Hypothalamus (tissue), 51 donors: ENCODE measurements at places on chromosomes 12 and 14.

GRCh38 chr14:93716746-93717667 lies 71.3 kb downstream of the PRIMA1 start:
- DNase-seq = no peak

DNA sequence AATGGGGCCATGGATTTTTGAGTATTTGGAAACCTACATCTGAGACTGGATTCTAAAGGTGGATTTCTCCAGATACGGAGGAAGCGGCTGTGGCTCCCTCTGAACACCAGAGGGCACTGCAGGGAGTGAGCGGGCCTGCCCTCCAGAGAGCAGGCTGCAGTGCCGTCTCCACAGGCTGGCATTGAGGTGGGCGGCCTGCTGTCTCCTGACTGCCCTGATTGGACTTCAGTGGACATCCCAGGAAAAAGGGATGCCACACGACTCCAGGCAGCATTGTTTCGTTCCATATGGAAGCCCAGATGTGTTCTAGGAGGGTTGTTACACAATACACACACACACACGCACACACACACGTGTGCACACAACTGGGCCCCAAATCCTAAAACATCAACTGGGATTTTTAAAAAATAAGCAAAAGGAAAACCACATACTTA lies 20.9 kb upstream of the ANO2 start:
- DNase-seq = no peak

DNA sequence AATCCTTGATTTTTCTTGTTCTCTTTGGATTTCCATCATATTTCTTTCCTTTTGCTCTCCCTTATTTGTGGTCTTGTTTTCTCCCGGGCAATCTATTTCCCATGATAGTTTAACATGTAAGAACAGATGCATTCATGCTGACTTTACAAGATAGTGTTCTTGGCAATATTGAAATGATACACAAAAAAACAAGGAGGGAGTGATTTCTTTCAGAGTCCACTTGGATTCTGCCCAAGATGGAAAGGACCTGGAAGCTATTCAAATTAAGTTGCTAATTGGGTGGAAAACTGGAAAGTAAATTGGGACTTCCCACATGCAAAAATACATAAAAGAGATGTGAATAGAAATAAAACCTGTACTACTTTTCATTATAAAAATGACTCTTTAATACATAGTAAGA lies 14.4 kb upstream of the YARS2 start:
- no peak for DNase-seq

GRCh38 chr14:29636870-29637269 lies 290.8 kb downstream of the PRKD1 start:
- no peak for DNase-seq

DNA sequence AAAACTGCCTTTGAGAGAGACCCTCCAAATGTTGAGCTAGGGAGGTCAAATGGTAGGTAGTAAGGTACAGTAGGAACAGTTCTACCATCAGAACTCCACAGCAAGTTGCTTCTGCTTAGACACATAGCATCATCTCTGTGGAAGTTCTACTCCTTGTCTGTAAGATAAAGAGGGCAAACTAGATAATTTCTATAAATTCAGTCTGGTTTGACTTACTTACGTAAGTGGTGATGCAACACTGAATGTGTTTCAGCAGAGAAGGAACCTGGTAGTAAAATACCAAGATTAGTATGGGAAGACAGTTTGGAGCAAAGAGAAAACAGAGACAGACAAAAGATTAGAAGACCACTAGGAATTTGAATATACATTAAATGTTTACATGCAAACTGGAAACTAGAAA lies 42.0 kb downstream of the KITLG start:
- DNase-seq = no peak

DNA sequence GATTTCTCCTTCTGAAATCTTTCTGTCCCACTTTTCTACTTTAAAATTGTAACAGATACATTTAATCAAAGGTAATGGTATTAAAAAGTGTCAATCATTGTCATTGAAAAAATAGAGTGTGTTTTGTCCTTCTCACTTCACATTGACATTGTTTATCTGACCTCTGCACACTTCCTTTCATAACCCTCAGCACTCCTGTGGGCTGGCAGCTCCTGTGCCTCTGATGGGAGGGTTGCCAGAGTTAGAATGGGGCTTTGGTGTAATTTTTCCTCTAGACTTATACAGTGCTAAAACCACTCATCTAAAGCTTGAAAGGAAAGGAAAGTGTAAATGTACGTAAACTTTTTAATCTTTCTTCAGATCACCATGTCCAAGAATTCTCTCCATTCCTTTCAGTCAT lies 23.7 kb downstream of the KCNA1 start:
- DNase-seq = no peak

- DNase-seq = no peak
Observed at GRCh38 chr14:91021991-91022621, 38.3 kb downstream of the RPS6KA5 start.

- no peak for DNase-seq
Observed at GRCh38 chr14:51643140-51643539, 8.6 kb upstream of the FRMD6 start.

GRCh38 chr14:33669111-33669510 lies 281.8 kb downstream of the EGLN3 start:
- DNase-seq = no peak

DNA sequence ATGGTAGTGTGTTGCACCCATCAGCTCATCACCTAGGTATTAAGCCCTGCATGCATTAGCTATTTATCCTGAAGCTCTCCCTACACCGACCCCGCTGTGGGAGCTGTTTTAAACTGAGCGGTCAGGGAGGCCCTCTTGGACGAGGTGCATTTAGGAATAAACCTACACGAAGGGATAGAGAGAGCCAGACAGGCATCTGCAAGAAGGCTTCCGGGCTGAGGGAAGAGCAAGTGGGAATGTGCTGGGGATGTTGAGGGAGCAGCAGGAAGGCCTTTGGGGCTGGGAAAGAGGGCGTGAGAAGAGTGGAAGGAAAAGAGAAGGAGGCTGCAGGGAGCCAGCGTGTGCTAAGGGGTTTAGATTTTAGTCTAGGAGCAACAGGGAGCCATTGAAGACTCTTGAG lies 34.5 kb downstream of the RPH3A start:
- no peak for DNase-seq

- DNase-seq = no peak
Observed at GRCh38 chr14:100544506-100545141, 42.6 kb downstream of the BEGAIN start.

GRCh38 chr14:77023001-77023996 lies 5.2 kb downstream of the IRF2BPL start:
- no peak for DNase-seq

GRCh38 chr14:71690478-71690877 lies 241.8 kb upstream of the RGS6 start:
- no peak for DNase-seq

DNA sequence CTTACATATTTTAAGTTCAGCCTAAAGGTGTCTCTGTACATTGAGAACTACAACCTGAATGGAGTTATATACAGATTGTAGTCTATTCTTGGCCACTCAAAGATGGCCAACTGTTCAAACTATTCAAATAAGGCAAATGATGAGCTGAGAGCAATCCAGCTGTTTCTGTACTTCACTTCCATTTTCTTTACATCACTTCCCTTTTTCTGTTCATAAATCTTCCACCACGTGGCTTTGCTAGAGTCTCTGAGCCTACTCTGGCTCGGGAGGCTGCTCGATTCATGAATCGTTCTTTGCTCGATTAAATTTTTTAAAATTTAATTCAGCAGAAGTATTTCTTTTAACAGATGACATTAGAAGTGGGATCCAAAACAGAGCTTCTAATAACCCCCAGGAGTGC lies 879.7 kb downstream of the GALC start:
- DNase-seq = no peak

DNA sequence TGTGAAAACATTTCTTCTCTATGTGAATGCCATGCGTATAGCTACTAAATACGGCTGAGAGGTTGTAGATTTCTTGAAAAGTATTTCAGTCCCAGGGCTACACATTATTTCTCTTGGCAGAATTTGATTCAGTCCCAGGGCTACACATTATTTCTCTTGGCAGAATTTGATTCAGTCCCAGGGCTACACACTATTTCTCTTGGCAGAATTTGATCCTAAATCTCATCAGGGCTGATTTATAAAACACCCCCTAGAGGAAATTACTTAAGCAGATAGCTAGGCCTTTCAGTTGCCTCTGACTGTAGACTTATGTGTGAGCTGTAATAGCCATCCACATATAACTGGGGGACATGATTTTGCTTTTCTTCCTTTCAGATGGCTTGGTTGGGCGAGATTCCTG lies 50.4 kb downstream of the AK7 start:
- no peak for DNase-seq

GRCh38 chr12:120110550-120111501 lies 5.7 kb downstream of the RAB35 start:
- no peak for DNase-seq

DNA sequence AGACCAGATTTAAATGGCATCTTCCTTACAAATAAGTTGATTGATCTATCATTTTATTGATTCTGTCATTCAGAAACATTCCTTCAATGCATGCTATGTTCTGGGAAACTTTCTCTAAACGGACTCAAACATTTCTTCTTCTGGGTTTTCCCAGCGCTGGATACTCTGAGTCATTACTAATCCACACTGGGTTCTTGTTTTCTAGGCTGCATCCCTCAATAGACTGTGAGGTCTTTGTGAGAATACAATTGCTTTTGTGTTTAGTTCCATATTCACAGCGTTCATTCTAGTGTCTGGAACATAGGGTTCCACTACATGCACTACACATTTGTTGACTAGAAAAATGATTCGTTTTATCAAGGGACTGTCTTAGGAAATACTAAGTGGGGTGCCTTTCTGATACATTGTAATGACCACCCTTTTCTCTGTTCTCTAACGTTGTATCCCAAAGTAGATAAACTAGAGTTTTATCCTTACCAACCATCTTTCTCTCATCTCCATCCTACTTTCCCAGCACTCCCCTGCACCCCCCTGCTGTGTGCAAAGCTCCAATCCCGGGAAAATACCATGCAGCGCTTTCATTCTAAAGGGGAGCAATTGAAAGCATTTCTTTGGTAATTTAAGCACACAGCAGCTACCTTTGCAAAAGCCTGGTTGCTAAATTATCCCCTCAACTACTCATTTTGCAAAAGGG lies 878.7 kb downstream of the DIO2 start:
- DNase-seq = no peak

GRCh38 chr12:123444092-123445026 lies 7.9 kb upstream of the RILPL2 start:
- DNase-seq = no peak

DNA sequence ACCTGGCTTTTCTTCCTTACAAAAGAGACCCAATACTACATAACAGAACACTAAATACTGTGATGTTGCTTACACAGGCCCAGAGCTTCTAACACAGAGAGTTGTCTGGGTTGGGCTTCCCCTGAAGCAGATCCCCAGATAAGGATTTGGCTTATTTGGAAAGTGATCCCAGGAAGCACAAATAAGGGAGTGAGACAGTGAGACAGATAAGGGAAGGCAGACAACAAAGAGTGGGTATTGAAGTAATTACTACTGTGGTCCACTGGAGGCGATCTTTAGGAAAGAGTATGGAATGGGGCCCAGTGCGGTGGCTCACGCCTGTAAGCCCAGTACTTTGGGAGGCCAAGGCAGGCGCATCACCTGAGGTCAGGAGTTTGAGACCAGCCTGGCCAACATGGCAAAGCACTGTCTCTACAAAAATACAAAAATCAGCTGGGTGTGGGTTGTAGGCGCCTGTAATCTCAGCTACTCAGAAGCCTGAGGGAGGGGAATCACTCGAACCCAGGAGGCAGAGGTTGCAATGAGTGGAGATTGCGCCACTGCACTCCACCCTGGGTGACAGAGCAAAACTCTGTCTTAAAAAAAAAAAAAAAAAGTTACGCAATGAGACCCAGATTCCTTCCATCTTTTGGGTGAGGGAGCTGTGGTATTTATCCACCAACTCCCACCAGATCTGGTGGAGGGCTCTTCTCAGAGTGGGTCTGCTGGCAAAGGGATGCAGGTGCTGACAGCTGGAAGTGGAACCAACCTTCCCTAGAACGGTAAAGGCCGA lies 10.2 kb upstream of the C12orf43 start:
- DNase-seq = no peak

DNA sequence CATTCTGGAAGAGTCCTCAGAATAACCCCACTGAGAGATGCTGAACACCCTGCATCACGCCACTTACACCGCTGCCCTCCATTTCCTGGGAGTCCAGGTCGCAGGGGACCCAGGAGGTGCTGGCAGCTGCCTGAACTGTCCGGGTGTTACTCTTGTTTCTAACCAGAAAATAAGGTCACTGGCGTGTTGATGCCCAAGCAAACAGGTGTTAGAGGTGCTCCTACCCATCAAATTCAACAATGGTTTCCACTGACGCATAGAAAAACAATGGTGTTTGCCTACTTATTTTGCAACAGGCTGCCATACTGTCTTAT lies 23.8 kb downstream of the PITPNM2 start:
- no peak for DNase-seq

DNA sequence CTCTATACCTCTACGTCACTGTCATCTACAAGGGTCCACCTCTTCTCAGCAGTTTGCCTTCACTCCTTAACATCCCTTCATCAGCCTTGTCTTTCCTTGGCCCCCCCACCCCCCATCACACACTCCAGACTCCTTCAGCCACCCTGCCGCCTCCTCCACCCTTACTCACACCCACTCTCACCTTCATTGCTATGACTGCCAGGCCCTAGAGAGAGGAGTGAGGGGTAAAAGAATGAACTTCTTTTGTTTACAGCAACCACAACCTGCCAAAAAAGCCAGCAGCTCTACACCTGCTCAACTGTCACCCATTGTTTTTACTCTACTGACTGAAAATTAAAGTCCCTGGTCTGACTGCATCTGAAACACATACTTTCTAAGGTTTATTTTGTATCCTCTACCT lies 112.8 kb downstream of the DUSP6 start:
- no peak for DNase-seq

DNA sequence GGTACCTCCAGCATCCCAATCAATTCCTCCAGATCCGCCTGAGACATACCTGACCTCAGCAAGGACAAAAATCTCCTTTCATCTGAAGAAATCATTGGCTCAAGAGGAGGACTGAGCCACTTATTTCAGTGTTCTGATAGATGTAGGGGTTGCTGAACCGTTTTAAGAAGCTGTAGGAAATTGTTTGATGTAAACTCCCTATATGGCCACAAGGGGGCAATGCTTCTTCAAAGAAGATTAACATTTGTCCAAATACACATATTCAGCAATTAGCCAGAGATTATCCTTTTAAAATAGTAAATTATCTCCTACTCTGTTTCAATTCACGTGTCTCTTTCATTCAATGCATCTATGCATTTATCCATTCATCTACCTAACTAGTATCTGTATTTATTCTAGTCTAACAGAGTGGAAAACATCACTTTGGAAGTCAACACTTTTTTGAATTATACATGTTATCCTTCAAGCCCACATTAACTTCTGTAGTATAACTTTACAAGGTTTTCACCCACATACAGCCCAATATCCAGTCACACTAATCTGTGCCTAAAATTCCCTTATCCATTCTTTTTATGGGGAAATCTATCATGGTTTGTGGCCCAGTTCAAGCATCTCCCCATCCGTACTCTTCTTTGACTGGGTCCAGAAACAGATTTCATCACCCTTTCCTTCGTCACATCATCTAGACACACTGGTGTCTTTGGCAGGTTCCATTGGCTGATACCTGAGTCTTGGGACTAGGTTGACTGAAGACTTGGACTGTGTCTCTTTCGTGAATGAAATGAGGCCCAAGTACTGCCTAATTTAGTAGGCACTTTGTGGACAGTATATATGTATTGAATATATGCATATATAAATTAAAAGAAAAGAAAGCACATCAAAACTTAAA lies 411.0 kb upstream of the OR4E1 start:
- no peak for DNase-seq
